NCI-H524 (cell line): ENCODE measurements at places on chromosomes 3 and 15.
A peak's percentile ranks its signal among the peaks of the same experiment; 100 is the strongest.

DNA sequence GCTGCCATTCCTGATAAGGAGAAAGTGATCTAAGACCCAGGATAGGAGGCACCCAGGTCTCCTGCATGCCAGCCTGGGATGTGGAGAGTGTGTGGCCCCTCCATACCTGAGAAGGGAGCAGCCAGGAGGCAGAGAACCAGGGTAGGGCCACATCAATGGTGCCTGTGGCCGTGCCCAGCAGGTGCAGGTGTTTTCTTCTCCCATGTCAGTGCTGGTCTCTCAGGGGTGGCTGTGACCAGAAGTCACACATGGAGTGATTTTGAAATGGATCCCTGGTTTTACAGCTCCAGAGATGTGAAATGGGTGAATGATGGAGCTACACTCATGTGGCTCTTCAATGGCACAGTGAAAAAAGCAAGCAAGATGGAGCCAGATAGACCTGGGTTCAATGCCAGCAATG is 3.3 kb upstream of the ISL2 start:
- DNase-seq: no peak

GRCh38 chr3:89138048-89138447 is 30.6 kb downstream of the EPHA3 start:
- DNase-seq: no peak

DNA sequence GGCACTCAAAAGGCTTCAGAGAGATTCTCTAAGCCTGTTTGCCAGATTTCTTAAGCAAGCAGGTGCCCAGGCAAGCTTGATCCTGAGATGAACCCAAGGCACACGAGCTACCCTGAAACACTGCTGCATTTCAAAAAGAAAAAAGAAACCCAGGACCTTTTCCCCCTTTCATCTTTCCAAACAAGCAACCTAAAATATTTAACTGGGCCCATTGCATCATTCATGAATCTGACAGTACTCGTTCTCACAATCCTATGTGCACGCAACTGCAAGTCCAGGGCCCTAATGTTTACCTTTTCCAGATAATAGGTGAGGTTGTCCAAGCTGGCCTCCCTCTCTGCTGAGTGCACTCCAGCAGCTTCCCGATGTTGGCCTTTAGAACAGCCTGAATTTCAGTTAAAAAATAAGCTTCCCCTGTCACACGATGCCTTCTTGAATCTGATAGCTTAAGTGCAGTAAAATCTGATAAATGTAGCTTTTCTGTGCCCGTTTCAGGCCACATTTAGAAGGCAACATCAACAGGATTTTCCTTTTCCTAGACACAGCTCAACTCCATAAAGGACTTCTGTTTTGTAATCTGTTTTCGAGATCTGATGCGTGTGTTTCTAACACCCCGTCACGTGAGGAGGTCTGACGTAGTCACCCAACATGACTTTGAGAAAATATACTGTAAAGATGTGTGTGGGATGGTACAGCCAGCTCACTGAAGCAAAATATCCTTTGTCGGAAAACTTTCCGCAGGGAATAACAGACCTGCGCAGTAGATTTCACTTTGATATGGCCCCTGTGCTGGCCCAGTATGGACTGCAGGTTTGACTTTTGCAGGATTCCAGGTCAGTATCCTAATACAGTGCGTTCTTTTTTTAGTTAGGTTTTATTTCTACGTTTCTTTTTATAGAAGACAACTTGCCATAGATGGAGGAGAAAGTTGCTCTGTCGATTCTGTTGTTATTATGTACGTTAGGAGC is 55.1 kb upstream of the RASA2 start:
- DNase-seq: no peak

DNA sequence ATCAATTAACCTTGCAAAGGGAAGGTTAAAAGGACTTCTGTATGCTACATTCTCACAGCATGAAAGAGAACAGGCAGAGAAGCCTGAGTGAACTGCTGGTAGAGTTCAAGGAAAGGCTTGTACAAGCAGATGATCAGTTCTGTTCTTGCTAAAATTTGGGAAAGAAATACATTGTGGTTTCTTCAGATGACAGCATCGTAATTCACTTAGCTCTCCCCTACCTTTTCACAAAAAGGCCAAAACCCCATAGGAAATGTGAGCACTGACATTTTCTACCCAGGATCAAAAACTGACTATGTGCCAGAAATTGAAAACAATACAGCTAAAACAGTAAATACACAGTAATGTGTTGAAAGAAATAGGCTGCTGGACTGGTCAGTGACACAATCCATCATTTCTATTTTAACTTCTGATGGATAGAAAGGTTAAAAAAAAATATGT is 216.4 kb downstream of the DPH6 start:
- no peak for DNase-seq

GRCh38 chr3:28598165-28598564 is 249.5 kb upstream of the AZI2 start:
- no peak for DNase-seq

GRCh38 chr3:107025961-107026360 is 351.3 kb upstream of the CCDC54 start:
- DNase-seq: no peak

- no peak for DNase-seq
These were observed 37.6 kb upstream of the SLC22A13 start for GRCh38 chr3:38227989-38228388.

DNA sequence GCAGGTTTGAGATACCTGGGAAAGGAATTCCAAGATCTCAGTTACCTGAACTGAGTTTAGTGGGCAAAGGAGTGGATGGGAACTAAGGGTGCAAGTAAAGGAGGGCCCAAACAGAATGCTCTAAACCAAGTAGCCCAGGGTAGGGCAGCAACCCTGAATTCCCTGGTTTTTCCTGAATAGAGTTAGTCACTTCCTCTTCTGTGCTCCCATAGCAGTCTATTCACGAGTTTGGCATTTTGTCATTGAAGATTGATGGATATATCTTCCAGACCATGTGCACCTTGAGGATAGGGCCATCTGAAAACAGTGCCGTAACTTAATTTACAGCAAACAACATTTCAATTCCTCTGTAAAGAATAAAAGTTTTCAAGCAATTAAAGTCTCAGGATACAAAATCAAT is 18.5 kb upstream of the PTX3 start:
- DNase-seq: no peak

GRCh38 chr15:77510066-77511057 is 89.7 kb downstream of the HMG20A start:
- peak; percentile 93 for DNase-seq

DNA sequence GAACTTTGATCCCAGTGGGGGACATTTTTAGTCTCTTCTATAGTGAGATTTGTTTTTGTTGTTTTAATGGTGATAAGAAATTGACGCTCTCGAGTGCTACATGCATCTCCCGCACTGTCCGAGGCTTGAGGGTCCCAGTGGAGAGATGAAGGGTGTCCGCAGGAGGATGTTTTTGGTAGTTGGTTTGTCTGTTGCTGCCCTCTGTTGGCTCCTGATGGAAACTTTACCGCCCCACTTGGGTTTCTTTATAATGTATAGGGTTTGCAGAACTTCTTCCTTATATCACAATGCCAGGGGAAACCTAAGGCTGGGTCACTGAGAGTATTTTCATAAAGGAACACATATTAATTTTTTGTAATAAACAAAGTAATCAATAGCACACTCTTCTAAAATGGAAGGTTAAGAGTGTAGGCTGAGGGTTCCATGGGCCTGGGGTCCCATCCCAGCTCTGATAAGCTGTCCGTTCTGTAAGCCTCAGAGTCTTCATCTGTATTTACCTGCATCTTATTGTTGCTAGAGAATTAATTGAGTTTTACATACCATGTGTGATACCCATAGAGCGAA is 185.3 kb upstream of the FEZF2 start:
- peak; percentile 66 for DNase-seq

GRCh38 chr15:75023872-75024636 is 664 bp downstream of the PPCDC start:
- DNase-seq: peak; percentile 28

- no peak for DNase-seq
These were observed 82.1 kb downstream of the FLNB start for GRCh38 chr3:58090351-58090750.

- DNase-seq: no peak
These were observed 60.0 kb upstream of the ST8SIA2 start for GRCh38 chr15:92333709-92334108.

GRCh38 chr3:46706771-46707582 is 5.8 kb downstream of the TMIE start:
- no peak for DNase-seq

GRCh38 chr15:89767411-89767915 is 8.7 kb upstream of the MESP2 start:
- DNase-seq: no peak

- no peak for DNase-seq
These were observed 102.9 kb downstream of the ARNT2 start for GRCh38 chr15:80507131-80507530.

GRCh38 chr3:30620402-30621360 is 14.3 kb downstream of the TGFBR2 start:
- DNase-seq: no peak

- peak; percentile 80 for DNase-seq
These were observed 13.9 kb upstream of the PRICKLE2 start for GRCh38 chr3:64238971-64239667.

DNA sequence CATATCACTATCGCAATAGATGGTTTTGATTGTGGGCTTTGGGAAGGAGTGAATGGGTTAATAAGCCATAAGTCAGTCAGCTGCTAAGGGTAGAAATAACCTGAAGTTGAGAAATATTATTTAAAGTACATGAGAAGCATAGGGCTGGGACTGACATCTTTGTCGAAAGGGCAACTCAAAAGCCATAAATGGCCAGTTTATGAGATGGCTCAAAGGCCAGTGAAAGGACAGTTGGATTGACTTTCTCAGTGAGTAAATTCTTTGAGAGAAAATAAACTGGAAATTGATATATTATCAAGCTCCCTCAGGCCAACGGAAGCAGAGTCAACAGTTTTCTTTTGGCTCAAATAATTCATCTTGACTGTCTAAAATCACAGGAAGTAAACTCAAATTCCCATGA is 419.8 kb downstream of the NSUN3 start:
- no peak for DNase-seq

DNA sequence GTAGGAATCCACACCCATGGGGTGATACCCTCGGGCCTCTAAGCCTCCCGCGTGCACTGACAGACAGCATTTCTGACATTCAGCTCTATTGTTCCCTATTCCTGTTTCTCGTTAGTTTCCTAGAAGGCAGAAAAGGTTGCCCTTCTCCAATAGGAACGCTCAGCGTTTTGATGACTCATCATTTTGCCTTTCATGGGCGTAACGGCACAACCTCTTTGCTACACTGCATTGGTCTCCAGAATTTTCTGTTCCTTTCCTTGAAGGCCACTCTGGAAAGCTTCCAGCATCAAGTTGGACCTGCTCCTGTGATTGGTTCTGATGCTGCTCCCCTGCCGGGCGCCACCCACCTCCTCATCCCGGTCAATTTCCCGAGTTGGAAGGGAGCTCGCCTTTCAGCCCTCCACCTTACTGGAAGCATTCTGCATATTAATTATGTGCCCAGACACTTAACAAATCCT is 13.0 kb upstream of the TNK2 start:
- no peak for DNase-seq

GRCh38 chr3:120449701-120450599 is 842 bp downstream of the FSTL1 start:
- DNase-seq: peak; percentile 16

GRCh38 chr3:63387568-63387967 is 109.5 kb downstream of the SYNPR start:
- DNase-seq: no peak

DNA sequence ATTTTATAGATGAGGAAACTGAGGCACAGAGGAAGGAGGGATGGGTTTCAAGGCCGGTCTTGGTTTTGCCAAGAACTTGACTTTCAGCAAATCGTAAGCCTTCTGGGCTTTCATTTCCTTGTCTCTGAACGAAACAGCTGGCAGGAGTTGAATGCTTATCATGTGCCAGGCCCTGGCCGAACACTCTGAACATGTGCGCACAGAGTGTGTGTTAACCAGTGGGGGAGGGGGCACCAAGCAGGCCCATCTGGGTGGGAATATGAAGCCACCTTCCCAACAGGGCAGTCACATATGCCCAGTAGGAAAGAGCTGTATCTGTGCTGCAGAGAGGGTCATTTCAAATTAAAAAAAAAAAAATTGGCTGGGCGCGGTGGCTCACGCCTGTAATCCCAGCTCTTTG is 29.3 kb downstream of the ZNF710 start:
- peak; percentile 30 for DNase-seq

- DNase-seq: no peak
These were observed 38.4 kb upstream of the SLC25A36 start for GRCh38 chr3:140903196-140903595.

GRCh38 chr3:183114384-183115178 is 15.3 kb upstream of the MCCC1 start:
- DNase-seq: peak; percentile 87

DNA sequence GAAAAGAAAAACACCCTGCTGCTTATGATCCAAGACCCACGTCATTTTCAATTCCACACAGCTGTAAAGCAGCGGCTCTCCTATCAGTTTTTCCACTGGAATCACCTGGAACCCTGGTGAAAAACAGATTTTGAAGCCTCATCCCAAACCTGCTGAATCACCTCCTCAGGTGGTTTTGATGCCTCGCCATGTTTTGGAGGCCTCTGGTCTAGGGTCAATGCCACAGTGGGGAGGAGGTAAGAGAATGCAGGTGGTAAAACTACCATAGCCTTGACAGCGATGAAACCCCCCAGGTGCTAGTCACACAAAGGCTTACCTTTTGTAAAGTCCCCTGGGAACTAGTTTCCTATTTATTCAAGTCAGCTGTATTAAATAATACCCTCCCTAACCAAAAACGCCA is 24.8 kb downstream of the MYO1E start:
- no peak for DNase-seq

DNA sequence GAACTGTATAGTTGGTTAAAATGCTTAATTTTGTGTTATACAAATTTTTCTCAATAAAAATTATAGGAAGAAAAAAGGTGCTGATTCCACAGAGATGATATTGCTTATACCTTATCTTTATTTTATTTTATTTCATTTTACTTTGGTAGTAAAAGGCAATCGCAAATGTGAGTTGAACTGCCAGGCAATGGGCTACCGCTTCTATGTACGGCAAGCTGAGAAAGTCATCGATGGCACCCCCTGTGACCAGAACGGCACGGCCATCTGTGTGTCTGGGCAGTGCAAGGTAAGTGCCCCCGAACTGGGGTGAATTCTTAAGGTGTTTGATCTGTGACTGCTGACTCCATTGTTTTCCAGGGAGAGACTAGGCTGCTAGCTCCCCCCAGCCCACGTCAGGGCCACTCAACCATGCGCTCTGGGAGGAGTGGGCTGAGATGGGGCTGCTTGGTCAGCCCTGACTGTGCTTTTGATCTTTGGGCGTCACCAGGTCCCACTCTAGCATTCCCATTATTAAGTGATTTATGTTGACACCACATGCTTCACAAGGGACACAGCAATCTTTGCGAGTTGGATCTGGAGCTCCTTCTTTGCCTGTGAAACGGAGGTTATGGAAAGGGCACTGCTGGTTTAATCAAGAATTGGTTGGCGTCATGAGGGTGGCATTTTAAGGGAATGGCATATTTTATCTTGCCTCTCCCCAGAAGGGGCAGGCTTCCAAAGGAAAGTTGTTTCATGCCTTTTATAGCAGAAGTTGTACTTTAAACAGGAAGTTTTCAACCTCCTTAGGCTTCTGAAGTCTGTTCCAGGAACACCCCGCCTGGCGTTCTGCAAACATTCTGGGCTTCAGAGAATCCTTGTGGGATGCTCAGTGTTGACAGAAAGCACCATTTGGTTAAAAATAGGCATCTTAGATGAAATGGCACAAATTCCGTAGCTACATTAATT is 296.5 kb downstream of the THSD4 start:
- DNase-seq: no peak

GRCh38 chr3:64349551-64349950 is 124.3 kb upstream of the PRICKLE2 start:
- DNase-seq: no peak

- DNase-seq: no peak
These were observed 26.5 kb upstream of the CP start for GRCh38 chr3:149247929-149248691.

- no peak for DNase-seq
These were observed 83.0 kb downstream of the RSL24D1 start for GRCh38 chr15:55113736-55114135.
